ENCODE measurements at places on chromosomes 7 and 10. TPM values are rescaled to one million over a fixed set of nuclear protein-coding genes. Genes with fewer than 3 reads are reported as not detected.

GRCh38 chr7:55018361-55019190, at the start of gene EGFR:
Gene EGFR, plus strand, starts transcription at chr7:55019017. Its CDS starts 261 bp downstream, at chr7:55019278.
- peak; percentile 85 for DNase-seq

- DNase-seq = no peak
Measured at GRCh38 chr7:37729181-37729580, 45.6 kb downstream of the GPR141 start.

DNA sequence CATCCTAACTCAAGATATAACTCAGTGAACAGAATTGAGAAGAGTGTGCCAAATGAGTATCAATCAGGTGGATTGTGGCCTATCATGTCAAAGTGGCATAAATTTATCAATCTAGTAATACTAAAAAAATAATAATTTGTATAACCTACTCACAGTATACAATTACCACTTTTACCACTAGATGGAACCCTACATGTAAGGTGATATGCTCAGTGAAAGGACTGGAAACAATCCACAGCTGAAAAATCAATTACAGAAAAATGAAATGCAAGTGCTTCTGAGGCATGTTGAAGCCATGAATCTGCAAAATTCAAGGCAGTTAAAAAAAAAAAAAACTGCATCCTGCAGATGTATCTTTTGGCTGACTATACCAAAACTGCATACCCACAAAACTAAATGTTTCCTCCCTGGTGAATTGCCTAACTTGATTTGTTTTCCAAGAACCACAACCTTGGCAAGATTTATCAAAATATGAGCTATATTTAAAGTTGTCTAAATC, 13.9 kb downstream of the ARHGAP19 start:
- peak; percentile 72 for DNase-seq

GRCh38 chr7:22123139-22123538, 177.4 kb upstream of the CDCA7L start:
- DNase-seq = no peak

DNA sequence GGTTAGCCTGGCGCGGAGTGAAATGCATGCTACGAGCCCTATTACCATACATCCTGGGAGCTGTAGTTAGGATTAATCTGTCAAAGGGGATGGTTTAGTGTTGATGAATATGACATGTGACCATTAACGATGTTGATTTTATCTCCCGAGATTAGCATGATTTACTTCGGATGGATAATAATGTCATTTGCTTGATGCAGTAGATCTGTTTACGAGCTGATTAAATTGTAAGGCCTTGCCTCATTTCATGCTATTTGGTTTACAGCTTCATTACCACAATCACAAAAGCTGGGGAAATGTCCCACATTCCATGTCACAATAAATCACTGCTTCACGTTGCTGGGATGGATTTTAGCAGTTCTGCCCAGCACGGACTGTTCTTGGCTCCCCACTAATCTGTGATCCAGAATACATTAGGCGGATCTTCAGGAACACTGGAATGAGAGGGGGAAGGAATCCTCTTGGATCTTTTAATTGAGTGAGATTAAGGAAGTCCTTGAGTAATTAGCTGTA, 22.3 kb downstream of the ZNF503 start:
- no peak for DNase-seq

DNA sequence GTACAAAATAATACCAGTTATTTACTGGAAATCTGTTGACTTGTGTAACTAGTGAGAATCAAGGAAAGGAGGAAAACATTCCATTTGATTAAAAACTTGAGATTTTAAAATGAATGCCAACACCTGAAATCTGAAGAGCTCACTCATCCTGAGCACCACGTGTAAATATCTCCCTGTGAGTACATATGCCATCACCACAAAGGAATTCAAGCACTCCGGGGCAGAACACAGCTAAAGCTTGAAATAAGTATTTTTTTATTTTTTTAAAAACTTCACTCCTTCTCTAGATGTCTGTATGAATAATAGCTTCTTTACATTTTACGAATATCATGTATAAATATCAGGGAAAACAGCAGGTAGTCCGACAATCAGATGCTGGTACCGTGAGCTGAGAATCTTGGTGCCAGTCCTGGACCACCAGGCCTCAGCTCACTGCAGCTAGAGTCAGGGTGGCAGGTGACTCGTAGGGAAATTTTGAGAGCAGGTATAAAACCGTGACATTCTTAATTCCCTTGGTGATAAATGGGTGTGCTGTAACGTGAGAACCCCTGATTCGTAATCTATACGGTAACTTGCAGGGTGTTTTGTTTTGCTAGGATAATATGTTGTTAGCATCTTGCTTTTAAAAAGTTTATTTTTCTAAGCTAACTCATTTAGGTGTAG, 12.7 kb downstream of the LMTK2 start:
- peak; percentile 65 for DNase-seq

- DNase-seq = no peak
Measured at GRCh38 chr10:110919349-110919931, at the start of gene SHOC2. Gene SHOC2, plus strand, starts transcription at chr10:110919604. Its CDS starts 44,755 bp downstream, at chr10:110964359.

DNA sequence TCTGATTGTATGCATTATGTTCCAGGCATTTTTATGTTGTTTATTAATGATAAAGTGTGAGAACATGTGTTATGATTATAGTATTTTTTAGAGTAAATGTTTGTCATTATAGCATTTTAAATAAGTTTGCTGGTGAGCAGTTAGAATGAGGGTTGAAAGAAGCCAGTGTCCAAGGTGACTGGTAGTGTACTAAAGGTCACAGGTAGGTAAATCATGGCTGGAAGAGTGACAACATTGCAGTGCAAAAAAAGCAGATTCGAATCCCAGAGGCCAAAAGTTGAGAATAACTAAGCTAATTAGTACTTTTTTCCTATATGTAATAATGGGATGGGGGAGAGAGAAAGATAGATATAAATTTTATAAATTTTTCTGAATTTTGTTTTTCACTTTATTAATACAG, 44.0 kb downstream of the RSBN1L start:
- no peak for DNase-seq

DNA sequence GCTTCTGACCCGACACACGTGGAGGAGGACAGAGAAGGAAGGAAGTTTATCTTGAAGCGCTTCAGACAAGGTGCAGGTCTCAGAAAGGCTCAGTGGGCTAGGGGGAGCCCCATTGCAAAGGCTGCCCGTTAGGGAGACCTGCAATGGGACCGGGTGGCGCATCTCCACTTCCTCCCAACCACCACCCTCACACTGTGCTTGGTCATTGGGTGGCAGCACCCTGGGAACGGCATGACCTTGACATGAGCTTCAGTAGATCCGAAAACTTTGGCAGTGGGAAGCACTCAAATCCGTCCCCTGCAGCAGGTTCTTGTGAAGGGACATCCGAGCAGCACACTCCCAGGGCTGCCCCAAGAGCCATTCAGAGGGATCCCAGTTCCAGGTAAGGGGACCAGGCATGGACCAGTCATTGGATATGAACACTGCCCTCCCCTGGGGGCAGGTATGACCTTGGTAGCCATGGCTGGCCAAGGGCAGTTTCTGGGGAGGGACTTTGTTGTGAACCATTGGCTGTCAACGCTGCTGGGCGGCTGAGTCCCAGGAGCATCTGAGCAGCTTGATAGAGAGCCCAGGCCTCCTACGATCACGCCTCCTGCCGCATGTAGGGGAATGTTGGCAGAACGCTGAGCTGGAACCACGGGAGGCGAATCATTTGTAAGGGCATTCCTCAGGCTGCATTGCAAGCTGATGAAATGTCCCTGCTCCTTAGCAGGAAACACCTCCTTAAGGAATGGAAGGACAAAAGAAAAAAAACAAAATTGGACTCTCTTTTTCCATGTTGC, 31.7 kb downstream of the GALNTL5 start:
- no peak for DNase-seq

DNA sequence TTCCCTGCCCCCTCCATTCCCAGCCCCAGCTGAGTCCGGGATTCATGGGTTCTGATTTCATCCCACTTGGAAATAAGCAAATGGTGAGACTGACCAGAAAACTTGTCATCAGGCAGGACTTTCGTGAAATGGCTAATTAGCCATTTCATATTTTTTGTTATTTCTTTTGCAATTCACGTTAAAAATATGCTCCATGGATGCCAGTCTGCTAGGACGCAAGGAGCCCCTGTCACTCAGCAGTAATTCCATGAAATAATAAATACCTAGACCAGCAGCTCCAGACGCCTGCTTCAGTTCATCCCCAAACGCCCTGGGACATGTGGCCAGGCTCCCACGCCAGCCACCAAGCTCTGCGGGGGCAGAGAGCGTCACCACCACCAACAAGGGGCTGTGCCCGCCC, 111.0 kb downstream of the TRIL start:
- DNase-seq = no peak

DNA sequence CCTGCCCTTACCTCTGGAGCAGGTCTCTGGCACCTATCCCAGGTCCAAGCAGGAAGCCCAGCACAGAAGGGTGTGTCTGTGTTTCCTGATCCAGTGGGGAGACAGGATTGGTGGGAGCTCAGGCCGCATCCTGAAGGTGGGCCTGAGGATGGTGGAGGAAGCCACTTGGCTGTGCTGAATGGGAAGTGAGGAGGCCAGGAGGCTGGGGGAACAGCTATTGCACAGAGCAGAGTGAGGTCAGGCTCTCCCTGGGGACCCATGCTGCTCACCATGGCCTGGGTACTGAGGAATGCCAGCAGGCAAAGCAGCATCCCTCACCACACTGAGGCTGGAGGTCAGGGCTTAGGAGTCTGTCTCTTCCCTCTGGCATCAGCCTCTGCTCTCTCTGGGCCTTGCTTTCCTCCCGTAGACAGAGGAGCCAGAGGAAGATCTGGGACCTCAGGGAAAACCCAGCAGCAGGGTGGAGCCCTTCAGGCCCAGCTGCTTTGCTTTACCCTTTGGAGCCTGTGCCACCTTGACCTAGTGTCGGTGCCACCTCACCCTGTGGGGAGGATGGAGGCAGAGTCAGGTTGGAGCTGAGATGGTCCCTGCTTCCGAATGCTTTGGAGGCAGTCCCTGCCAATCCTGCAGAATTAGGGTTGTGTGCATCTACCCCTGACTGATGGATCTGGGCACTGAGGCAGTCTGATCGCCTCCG, 39.0 kb downstream of the CDH23 start:
- no peak for DNase-seq

DNA sequence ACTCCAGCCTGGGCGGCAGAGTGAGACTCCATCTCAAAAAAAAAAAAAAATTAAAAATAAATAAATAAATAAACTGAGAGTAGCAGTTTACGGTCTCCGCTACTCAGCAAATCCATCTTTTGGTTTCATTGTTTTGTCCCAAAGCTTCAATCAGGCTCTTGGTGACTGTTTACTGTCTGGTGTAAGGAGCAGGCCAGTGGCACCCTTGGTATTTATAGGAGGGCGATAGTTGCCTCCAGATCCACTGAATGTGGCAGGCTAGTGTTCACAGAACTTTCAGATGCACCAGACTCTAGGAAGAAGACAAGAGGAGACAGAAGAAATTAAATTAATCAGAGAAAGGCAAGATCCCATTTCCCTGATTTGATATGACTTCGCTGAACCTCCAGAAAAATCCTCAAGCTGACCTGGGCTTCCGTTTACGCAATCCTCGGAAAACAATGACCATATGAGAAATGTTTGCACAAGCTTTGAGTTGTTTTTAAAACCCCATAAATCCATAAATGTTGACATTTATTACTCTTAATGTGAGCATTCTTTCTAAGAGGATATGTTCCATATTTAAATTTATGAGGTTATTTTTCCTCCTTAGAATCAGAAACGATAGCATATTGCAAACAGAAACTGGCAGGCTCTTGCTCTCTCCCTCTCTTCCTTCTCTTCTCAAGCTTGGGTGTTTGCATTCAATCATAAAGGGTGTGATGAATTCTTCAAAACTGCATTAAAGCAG, 7.1 kb upstream of the MUC3A start:
- no peak for DNase-seq

- DNase-seq = no peak
Measured at GRCh38 chr7:91910171-91910570, 29.7 kb upstream of the MTERF1 start.

DNA sequence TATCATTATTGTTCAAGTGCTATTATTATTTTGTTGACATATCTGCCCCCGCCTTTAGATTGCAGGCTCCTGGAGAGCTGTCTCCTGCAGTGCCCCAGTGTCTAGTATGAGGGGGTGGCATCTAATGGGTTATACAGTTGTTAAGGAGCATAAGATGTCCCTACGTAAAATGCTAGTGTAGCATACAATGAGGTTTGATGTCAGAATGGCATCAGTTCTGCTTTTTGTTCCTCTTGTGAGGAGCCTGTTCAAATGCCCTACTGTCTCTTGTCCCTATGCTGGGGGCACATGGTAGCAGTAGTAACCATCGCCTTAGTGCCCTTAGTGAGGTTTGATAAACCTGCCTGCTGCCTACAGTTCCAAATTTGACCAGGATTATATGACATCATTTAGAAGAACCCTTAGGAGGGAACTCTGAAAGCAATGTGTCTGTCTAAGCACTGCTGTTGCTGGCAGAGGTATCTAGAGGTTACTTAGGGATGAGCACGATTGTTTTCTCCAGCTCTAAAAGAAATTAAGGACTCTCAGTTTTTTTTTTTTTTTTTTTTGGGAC, 9.7 kb downstream of the CREM start:
- DNase-seq = no peak

GRCh38 chr10:26509307-26509706, 71.2 kb downstream of the APBB1IP start:
- DNase-seq = no peak

GRCh38 chr10:3472287-3473051, 299.9 kb upstream of the PITRM1 start:
- peak; percentile 27 for DNase-seq

DNA sequence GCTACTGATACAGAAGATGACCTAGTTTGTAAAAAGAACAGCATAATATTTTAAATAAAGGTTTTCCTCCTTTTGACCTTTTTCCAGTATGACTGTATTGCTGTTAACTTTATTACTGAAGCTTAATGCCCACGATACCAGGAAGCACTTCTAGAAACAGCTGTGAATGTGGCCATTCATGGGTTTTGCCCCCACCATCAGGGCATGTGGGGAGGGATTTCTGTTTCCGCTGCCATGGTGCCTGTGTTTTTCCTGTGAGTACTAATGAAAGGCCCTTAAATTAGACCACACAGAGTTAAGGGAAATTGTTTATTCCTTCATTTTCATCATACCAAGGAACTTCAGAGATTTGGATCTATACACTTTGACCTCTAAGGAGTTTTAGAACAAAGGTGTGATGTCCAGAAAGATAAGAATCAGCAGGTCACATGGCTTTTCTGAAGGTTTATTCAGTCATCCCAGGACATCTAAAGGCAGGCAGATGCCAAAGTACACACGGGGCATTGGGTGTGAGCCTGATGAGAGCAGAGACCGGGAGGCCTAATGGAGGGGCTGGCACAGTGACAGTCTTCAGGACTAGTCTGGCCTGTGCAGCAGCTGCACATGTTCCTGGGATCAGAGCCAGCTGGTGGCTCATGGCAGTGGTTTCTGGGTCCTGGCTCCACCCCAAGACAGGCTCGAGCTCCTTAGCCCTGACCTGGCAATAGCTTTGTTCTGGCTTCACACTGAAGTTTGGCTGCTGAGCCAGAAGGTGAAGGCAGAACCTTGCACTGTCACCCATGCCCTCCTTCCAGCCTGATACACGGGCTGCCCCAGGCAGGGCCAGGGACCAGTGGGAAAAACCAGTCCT, 190.9 kb downstream of the REEP3 start:
- DNase-seq = peak; percentile 99

GRCh38 chr10:52664629-52665028, 108.0 kb downstream of the MBL2 start:
- DNase-seq = no peak

Gene ZFYVE27
- total RNA-seq = 13.1 TPM

Gene CNPY1
- not detected for total RNA-seq

Gene HOXA2
- total RNA-seq = not detected
